ENCODE measurements at places on chromosomes 1 and 21. TPM values are rescaled to one million over a fixed set of nuclear protein-coding genes. Genes with fewer than 3 reads are reported as not detected.

- DNase-seq, result no peak
Observed at GRCh38 chr1:232057896-232058274, 431.3 kb downstream of the DISC1 start.

CCDC27 gene
- total RNA-seq, result not detected

GRCh38 chr1:66275601-66276023 lies 258.3 kb upstream of the SGIP1 start:
- no peak for DNase-seq

GRCh38 chr1:115307661-115308060 lies 30.4 kb downstream of the NGF start:
- DNase-seq, result no peak

- DNase-seq, result no peak
Observed at GRCh38 chr1:3593745-3594144, 17.6 kb downstream of the MEGF6 start.

DNA sequence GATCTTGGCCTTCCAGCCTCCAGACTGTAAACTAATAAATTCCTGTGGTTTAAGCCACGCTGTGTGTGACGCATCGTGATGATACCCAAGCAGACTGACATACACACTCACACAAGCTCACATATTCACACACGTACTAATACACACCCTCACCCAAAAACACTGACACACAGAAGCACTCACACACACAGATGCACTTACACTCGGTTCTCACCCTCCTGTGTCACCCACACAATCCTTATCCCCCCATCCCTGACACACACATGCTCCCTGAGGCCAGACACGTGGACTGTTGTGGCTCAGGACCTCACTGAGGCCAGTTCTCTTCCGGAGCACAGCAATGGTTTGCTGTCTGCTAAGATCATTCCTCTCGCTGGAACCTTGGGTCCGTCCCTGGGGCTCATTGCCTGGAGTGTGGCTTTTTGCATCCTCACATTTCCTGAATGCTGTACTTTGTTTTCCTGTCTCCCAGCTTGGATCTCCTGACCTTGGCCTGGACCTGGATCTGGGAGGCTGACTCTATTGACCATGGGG lies 76.9 kb upstream of the LYST start:
- no peak for DNase-seq

DNA sequence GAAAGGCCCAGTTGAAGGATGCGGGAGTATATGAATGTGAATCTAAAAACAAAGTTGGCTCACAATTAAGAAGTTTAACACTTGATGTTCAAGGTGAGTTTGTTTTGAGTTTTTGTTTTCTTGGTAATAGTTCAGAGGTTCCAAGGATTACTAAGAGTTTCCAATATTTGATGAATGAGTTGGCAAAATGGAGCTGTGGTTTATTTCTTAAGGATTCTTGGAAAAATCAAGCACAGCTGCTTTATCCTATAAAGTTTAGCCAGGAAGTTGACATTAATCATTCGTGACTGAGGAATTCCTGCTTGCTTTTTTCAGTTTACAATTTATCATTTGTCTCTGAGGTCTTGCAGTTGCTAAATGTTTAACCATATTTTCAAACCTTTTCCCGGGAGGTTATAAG lies 15.1 kb downstream of the VCAM1 start:
- DNase-seq, result no peak

DNA sequence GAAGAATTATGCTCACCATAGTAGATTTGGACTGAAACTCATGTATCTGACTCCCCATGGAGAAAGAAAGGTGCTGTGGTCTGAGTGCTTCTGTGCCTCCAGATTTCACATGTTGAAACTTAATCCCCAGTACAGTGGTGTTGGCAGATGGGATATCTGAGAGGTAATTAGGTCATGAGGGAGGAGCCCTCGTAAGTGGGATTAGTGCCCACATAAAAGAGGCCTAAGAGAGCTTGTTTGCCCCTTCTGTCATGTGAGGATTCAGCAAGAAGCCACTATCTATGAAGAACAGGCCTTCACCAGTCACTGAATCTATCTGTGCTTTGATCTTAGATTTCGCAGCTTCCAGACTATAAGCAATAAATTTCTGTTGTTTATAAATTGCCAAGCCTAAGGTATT lies 150.1 kb downstream of the PLPP3 start:
- no peak for DNase-seq

DNA sequence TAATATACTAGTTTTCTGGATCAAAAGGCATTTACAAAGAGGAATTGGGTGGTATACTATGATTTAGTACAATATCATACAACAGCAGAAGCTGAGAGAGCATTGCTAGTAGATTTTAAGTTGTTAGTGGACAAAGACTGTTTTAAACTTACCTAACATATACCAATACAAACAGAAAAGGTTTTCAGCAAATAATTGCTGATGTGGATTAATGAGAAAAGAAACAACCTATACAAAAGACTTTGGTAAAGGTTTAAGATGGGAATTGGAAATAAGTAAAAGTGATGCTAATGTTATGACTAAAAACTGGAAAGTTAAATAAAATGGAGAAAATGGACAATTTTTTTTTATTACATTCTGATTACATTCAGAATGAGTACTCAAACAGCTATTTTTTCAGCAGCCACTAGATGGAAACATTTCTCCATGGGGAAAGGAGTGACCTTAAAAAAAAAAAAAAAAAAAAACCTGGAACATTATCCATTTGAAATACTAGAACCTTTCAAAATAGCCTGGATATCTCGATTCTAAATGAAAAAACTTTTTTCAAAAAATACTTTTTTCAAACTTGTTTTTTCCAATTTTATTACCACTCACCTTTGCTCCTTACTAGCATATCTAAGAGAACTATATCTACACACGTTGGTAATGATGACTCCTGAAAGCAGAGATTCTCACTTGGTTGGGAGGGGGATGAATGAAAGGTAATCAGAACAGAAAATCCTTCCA lies 55.4 kb downstream of the EPRS1 start:
- DNase-seq, result no peak

DNA sequence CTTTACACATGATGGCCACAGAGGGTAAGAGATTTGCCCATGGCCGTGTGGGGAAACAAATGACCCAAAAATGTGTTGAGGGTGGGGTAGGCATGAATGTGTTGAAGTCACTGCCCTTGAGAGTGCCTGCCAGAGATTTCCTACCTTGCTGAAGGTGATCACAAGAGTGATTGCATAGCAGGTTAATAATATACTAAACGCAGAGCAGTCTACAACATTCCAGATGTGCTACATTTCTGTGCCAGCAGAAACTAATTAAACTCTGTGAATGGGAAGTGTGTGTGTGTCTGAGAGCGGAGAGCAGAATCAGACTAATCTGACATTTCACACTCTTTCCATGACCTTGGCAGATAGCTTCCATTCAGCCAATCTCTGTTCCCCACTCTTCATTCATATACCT lies 93.3 kb upstream of the CD53 start:
- no peak for DNase-seq

GSTM1 gene
- not detected for total RNA-seq

DNA sequence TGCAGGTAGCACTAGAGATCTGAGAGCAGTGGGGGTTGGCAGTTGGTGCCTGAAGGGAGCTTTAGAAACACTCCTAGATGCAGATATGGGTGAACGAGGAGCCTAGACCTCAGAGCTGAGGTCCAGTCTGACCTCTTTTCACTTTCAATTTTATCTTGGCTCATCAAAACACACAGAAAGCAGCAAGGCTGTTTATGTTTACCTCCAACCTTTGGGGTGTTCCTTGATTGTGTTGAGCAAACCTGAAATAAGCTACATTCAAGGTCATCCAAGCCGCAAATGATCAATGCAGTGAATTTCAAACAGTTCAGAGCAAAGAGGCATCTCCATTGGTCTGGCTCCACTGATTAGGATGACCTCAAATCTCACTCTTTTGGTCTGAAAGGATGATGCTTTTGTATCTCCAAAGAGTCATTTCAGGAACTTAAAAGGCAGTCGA lies 1.3 kb downstream of the LY9 start:
- no peak for DNase-seq

GRCh38 chr21:31576428-31576827 lies 83.1 kb upstream of the SOD1 start:
- DNase-seq, result no peak

KIF26B gene
- total RNA-seq, result 5.7 TPM

DNA sequence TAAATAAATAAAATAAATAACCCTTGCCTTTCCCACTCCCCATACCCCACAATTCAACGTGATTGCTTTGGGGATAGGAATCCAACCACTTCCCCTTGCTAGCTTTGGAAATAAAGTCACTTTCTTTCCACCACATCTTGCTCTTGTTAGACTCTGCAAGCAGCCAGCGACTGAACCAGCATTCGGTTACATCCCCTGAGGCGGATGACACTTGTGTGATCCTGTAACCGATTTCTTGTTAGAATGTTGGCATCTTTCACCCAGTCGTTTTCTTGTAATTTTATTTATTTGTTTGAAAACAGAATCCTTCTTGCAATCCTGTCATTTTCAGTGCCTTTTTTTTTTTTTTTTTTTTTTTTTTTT lies 1.6 kb upstream of the IFNGR2 start:
- peak; percentile 47 for DNase-seq

GRCh38 chr1:160826546-160826945 lies 30.6 kb downstream of the LY9 start:
- DNase-seq, result no peak

GRCh38 chr1:170768929-170769328 lies 105.0 kb downstream of the PRRX1 start:
- DNase-seq, result no peak

- no peak for DNase-seq
Observed at GRCh38 chr1:48643193-48643592, 133.5 kb downstream of the BEND5 start.

- peak; percentile 93 for DNase-seq
Observed at GRCh38 chr1:923131-923990, at the start of gene SAMD11. Gene SAMD11, plus strand, starts transcription at chr1:923923. Its CDS starts 509 bp downstream, at chr1:924432.

- DNase-seq, result no peak
Observed at GRCh38 chr1:246690100-246690499, 34.1 kb upstream of the SCCPDH start.

- DNase-seq, result no peak
Observed at GRCh38 chr1:58038574-58038973, 508.0 kb downstream of the OMA1 start.

ABCA4 gene
- total RNA-seq, result 4.6 TPM

- DNase-seq, result no peak
Observed at GRCh38 chr1:220876511-220877376, 2.5 kb upstream of the HLX start.

SLC44A5 gene
- total RNA-seq, result 25.4 TPM

GRCh38 chr1:89633248-89633799 lies 404 bp downstream of the LRRC8C start:
- peak; percentile 90 for DNase-seq

SYCP1 gene
- 0.29 TPM for total RNA-seq

DNA sequence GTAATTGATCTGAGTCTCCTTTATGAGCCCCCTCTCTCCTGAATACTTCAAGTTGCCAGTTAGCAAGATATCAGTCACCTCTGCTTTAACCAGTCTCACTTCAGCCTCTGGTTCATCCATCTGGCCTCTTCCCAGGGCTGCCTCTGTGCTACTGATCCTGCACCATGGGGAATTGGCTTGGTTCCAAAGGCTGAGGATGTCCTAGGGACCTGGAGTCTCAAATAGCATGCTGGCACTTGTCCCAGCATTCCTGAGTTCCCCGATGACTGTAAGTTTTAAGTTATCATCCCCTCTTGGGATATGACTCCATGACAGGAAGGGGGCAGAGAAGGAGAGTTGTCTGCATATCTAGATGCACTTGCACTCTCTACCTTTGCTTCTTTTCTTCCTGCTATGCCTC lies 252.0 kb downstream of the PTBP2 start:
- DNase-seq, result no peak

DNA sequence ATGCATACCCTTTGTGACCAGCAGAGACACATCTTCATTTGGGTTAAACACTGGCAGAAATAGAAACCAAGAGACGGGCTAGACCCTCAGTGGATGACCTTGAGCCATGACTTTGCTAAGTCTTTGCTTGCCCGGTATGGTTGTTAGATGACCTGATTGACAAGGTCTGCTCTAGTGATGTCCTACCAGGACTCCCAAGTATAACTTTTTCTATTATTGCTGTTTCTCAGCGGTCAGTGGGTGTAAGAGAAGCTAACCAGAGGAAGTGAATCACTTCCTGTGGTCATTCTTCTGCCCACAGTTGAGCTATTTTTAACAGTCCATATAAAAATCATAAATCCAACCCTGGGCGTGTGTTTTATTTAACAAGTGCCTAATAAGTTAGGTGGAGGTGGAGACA lies 126.2 kb upstream of the ETS2 start:
- no peak for DNase-seq

- DNase-seq, result no peak
Observed at GRCh38 chr1:53450225-53450624, 9.0 kb upstream of the DMRTB1 start.

OR2L8 gene
- total RNA-seq, result not detected

KCTD3 gene
- total RNA-seq, result 31.4 TPM

MSH4 gene
- total RNA-seq, result not detected

FMOD gene
- total RNA-seq, result 5.6 TPM

GRCh38 chr1:10457875-10458274 lies 8.0 kb downstream of the CORT start:
- DNase-seq, result no peak

GRCh38 chr1:156584813-156585212 lies 5.3 kb downstream of the TTC24 start:
- no peak for DNase-seq

DNA sequence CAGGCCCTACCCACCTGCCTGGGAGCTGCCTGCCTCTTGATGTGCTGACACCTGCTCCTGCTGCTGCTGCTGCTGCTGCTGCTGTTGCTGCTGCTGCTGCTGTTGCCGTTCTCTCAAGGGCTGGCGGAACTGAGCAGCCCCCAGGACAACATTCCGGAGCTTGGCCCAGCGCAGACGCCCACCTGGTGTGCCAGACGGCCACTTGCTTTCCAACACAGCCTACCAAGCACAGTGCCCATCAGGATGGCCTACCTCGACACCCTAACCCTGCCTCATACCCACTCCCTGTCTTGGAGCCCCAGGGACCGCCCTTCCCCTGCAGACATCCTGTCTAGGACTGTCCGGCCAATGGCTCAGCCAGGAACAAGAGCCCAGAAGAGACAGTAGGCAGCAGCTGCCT lies 11.8 kb downstream of the DENND4B start:
- DNase-seq, result no peak

DNA sequence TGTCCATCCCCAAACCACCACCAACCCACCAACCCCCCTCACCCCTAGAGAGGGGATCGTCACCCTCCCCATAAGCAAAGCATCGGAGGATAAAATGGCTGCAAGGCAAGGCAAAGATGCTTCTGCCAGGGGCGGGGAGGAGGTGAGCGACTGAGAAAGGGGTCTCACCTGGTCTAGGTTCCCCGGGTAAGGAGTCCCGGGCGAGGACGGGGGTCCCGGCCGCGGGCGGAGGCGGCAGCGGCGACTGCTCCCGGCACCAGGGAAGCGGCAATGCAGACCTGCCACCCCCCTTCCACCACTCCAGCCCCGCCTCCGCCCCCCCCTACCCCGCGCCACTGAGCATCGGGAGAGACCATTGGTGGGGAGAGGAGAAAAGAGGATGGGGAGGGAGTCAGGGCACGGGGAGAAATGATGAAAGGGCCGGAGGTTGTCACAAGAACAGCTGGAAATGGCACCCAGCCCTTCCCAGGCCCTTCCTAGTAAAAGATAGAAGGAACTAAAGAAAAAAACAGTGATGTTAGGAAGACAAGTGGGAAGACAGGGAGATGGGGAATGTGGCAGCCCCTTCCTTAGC lies at the start of gene SV2A:
Gene SV2A (minus strand): TSS at position 274 of the 574 bp plus-strand sequence. CDS start 4,004 bp downstream, outside the sequence.
- DNase-seq, result peak; percentile 81
